Uterus (tissue), 4 donors: ENCODE measurements at places on chromosomes 11 and 22.
A peak's percentile ranks its signal among the peaks of the same experiment; 100 is the strongest.

DNA sequence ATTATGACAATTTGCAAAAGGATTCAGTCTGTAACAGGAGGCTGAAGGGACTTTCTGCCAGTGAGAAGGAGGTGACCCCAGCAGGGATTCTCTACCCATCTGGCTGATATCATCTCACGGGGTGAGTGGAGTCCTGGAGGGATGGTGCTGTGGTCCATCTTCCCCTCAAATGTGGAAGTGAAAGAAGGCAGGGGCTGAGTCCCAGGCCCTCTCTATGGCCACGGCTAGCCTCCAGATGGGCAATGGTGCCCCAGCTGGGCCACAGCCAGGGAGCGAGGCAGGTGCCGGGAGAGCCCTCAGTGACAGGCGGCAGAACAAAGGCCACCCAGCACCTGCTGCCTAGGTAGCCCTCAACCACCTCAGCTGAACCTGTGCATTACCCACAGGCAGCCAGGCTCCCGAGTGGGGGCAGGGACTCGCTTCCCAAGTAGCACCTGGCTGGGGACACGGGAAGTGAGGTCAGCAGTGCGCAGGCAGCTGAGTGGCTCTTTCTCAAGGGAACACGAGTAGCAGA lies 6.7 kb downstream of the NECTIN1 start:
- DNase-seq: no peak

- DNase-seq: no peak
These were observed 29.0 kb upstream of the PARVG start for GRCh38 chr22:44151676-44152075.

DNA sequence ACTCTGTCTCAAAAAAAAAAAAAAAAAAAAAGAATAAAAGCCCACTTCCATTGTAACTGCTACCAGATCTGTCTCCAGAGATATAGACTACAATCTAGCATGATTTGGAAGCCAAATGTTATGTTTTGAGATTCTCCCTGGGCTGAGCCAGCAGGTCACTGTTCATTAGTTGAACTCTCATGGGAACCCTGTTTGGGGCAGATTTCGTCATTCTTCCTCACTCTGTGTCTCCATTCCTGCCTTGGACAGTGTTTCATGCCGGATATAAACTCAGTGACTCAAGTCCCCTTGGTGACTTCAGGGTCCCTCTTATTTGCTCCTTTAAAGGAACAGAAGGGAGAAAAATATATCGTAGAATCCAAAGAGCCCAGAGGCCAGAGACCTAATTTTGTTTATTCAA lies 378.1 kb downstream of the LARGE1 start:
- peak; percentile 36 for DNase-seq

GRCh38 chr11:19962801-19963175 lies 197.5 kb downstream of the DBX1 start:
- no peak for DNase-seq

DNA sequence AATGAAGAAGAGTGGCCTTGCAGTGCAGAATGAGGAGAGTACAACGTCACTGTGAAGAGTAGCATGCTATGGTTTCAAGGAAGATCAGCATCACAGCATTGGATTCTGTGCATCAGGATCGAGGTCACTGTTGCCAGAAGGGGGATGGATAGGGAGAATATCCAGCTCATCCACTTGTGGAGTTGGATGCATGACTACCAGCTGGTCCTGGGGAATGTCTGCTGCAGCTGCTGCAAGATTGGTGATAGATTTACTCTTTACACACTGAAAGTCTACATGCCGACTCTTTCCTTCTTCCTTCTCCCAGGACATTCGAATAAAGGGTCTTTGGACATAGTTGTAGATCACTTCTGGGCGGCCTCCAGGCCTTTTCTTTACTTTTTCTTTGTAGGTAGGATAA lies 74.3 kb downstream of the BTBD10 start:
- DNase-seq: no peak

DNA sequence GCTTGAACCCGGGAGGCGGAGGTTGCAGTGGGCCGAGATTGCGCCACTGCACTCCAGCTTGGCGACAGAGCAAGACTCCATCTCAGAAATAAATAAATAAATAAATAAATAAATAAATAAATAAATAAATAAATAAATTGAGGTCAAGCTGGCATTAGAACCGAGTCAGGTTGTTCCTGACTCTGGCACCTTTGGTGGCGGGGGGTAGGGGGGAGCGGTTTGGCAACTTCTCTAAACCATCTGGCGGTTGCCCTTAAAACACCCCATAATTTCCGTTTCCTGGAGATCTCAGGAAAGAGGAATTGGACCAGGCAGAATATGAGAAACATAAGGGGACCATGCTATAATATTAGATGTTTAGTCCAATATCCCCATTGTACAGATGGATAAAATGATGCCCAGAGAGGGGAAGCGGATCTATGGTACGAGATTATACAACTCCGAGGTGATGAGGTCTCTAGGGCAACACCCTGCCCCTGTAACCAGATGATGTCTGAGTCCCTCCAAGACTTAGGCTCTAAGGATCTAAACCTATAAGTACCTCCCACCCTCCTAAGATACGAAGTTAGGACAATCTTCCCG lies 785 bp downstream of the CLPB start:
- peak; percentile 28 for DNase-seq

DNA sequence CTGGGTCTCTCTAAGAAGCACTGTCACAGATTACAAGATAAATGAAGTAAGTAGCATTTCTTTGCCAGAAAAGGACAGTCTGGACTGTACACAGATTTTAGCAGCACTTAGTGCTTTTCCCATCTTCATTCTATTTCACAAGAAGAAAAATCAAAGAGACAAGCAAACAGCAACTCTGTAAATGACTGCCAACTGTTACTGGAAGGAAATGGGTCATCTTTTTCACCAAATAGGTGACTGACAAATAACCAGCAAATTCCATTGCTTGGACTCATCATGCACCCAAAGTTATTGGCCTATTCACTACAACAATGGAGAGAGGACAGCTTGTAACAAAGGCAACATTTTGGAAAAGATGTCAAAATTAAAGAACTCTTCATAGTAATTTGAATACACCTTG lies 28.9 kb upstream of the CARD18 start:
- no peak for DNase-seq

DNA sequence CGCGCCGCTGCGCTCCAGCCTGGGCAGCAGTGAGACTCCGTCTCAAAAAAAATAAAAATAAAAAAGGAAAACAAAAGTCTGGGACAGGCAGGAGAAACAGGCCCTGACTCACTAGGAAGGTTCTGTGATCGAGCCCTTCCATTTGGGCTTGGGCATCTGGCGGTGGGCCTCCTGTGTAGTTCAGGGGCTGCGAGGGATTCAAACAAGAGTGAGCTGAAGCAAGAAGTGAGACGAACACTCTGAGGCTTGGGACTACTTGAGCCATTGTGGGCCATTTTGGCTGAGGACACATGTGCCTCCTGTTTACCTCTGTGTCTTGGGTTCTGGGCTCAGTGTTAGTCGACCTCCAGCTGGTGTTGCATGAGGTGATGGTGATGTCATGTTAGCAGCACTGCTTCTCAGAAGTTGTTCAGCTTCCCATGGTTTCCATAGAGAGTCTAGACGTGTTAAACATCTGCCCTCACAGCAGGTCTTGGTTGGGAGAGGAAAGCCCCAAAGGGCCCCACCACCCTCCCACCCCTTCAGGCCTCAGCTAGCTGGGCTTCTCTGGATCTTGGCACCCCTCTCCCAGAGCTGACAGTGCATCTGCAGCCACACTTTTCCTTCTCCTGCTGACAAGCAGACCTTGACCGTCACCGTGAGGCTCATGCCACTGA lies 57.8 kb downstream of the MED15 start:
- DNase-seq: peak; percentile 10

- DNase-seq: no peak
These were observed 362.3 kb downstream of the DYNC2H1 start for GRCh38 chr11:103471546-103471945.

GRCh38 chr11:111759778-111760407 lies 6.3 kb downstream of the PPP2R1B start:
- no peak for DNase-seq

- no peak for DNase-seq
These were observed 488.3 kb downstream of the MN1 start for GRCh38 chr22:27312966-27313855.

GRCh38 chr11:105960252-105961245 lies 61.5 kb downstream of the MSANTD4 start:
- no peak for DNase-seq

GRCh38 chr22:23205339-23206049 lies 25.2 kb downstream of the BCR start:
- no peak for DNase-seq

DNA sequence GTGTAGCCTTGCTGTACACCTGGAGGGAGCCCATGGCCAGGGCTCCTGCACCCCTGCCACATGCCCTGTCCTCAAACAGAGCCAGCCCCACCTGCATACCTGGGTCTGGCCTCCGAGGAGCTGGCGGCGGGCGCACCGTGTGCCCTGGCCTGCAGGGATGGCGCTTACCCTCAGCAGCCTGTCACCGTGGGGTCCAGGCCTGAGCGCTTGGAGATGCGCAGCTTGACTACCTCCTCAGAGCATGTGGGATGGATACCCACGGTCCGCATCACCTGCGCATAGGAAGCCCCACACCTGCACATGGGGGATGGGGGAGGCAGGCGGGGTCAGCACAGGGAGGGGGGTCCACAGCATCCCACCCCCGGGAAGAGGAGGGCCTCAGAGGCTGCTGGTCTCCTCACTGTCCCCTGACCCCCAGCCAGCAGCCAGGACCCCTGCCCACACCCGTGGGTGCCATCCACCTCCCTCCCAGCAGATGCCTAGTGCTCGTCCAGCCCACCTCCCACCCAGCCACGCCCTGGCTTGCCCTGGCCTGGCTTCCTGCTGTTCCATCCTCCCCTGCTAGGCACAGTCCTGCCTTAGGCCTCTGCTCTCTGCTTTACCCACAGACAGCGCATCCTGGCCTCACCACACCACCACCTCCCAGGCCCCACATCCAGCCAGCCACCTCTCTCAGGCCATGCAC lies 22.4 kb upstream of the GNB1L start:
- DNase-seq: peak; percentile 13

- no peak for DNase-seq
These were observed 120.5 kb downstream of the TEAD1 start for GRCh38 chr11:12794576-12795230.

DNA sequence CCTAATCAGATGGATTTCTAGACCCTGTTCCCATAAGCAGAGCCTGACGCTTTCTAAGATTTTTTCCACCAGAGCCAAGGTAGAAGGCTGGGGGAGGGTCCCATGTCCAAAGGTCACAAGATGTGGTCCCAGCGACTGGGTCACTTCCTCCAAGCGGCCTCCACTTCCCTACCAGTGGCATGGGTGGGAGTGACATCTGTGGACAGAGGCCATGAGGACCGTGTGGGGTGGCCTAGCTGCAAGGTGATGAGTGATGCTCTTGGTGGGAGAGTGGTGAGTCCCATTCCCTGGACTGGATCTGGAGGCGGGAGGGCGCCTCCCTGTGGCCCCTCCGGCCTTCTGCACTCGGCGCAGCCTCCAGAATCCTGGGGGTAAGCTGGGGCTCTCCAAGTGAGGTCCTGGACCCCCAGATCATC lies 32.4 kb upstream of the PRR5 start:
- DNase-seq: no peak

DNA sequence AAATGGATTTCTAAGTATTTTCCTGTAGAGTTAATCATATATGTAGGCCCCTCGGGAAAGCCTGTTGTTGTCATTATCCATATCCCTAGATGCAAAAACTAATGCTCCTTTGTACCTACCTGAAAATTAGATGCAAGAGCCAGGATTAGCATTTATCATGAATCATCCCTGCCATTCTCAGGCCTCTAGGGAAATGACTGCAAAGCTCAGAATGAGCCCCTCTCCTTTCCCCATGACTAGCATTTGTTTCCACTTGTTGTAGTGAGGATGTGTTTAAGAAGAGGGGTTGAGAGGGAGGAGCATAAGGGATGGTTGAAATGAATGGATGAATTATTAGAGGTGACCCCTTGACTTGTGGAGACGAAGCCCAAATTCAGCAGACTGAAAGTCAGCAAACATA lies 537.9 kb downstream of the NTM start:
- DNase-seq: no peak

- DNase-seq: no peak
These were observed 7.3 kb downstream of the AIP start for GRCh38 chr11:67489885-67490726.

DNA sequence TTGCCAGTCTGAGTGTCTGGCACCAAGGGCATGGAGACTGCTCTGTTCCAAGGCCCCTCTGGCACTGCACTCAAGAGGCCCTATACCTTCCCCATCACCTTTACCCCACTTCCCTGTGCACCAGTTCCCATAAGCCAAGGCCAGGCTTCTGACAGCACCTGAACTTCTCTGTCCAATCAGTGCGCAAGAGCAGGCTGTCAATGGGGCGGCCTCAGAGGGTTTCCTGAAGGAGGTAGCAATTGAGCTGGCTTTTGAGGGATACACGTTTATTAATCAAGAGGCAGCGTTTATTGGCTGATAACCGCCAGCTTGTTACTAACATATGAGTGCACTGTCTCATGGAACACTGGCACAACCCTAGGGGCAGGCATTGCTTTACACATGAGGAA lies 2.1 kb downstream of the SH3BP1 start:
- DNase-seq: no peak

GRCh38 chr11:126710804-126711399 lies 289.7 kb downstream of the KIRREL3 start:
- DNase-seq: no peak

GRCh38 chr11:35746356-35747153 lies 84.0 kb downstream of the TRIM44 start:
- no peak for DNase-seq

DNA sequence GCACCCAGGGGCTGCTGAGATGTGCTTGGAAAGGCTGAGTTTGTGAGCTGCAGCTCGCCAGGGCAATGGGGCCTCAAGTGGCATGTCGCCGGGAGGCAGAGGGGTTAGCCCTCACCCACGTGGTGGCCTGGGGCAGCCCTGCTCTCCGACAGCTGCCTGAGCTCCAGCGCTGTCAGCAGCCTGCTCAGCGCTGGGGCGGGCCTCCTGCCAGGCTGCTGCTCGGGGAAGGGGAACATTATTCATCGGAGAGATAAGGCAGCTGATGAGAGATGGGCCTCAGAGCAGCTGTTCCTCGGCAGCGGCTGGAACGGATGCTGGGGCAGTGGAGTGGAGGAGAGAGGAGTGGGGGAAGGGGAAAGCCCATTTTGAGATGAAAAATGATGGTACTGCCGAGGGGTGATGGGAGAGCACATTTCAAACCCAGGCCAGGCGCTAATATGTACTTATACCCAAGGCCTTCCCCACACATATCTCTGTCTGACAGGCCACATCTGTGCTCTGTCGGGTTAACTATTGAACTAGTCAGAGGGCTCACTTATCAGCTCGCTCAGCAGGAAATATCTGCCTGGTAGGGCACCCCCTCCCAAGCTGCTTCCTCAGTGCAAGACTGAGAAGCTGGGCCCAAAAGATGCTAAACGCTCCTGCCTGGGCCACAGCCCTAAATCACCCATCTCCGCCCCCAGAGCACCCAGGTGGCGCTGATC lies 79.5 kb downstream of the TIMP3 start:
- DNase-seq: peak; percentile 89

DNA sequence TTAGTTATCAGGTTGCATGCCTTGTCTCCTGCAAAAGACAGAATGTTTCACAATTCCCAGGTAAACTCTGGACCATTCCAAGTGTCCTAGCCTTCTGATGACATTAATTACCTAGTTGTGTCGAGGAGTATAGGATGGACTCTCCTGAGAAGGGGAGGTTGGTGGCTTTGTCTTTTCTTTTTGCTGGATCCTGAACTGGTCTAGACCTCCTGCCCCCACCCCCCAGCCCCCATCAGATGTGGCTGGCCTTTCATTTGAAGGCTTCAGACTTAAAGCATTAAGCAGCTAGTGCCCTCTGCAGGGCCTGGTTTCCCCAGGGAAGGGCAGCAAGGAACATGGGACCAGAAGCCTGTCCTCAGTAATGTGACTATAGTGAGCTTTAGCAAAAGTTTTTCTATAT lies 9.7 kb downstream of the MCAM start:
- no peak for DNase-seq

- no peak for DNase-seq
These were observed 3.2 kb upstream of the PLA2G3 start for GRCh38 chr22:31143537-31143936.
